ENCODE measurements at places on chromosomes 11 and 22. TPM values are rescaled to one million over a fixed set of nuclear protein-coding genes. Genes with fewer than 3 reads are reported as not detected.

Gene MTFP1
- total RNA-seq: 18.3 TPM

Gene CALCA
- 1.3 TPM for total RNA-seq

Gene SPON1
- 3.7 TPM for total RNA-seq

Gene MS4A6E
- not detected for total RNA-seq

Gene LMO2
- 0.25 TPM for total RNA-seq

Gene OR10A2
- total RNA-seq: not detected

Gene SMTNL1
- not detected for total RNA-seq

Gene OR10A3
- 0.65 TPM for total RNA-seq
